Uterus (tissue), 4 donors: ENCODE measurements at places on chromosomes 1 and 21. TPM values are rescaled to one million over a fixed set of nuclear protein-coding genes. Genes with fewer than 3 reads are reported as not detected.

Gene RGS13
- 0.51 TPM for total RNA-seq

Gene PODN
- 48.7 TPM for total RNA-seq

Gene NBPF4
- total RNA-seq = not detected

Gene CYB561D1
- total RNA-seq = 1.8 TPM

Gene ESPN
- 2.5 TPM for total RNA-seq

Gene DNM3
- 49.2 TPM for total RNA-seq
